ENCODE measurements at places on chromosomes 2 and 18.

- no peak for DNase-seq
These were observed 85.4 kb upstream of the CPO start for GRCh38 chr2:206853915-206854314.

- DNase-seq = no peak
These were observed 87.2 kb upstream of the FSHR start for GRCh38 chr2:49241501-49241900.

DNA sequence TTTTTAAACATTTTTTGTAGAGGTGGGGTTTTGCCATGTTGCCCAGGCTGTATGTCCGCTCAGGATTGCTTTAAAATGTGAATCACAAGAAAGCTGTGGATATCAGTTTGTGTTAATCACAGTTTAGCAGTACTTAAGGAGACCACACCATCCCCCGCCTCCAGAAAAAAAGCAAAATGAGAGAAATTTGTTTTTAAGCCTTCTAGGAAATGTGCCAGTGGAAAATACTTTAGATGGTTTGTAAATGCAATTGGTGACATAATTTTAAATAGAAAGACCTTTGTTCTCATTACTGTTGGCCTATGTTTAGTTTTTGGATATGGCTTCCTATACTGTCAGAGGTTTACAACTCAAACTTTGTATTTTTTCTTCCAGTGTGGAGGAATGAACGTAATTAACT is 27.0 kb downstream of the GCA start:
- no peak for DNase-seq

DNA sequence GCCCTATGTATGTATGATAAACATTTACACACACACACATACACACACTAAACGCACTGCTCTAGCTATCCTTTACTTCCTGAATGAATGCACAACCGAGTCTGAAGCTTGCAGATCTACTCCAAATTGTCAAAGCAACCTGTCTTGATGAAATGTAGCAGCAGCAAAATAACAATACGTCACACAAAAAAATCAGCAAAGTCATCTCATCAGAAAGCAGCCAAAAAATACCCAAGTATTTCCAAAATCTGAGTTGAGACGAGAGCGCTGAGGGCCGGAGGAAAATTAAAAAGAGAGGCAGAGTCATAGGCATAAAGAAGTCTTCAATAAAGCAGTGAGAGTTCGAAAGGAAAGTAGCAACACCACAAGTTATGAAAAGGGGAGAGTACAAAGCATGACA is 67.7 kb downstream of the ZNF521 start:
- DNase-seq = no peak

DNA sequence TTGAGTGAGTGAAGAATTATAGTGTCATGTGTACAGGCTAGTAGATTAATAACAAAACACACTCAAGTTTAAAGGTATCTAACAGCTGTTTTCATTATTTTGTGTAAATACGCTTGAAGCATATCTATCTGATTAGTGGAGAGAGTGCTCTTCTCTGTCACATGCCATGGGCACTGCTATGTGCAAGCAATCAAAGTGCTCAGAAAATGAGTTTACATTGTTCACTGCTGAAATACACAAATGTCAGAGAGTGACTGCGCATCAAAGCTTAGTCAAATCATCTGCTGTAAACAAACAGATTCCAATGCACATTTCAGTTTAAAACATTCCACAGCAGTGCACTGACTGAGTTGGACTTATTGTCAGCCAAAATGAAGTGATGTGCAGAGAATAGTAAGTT is 423.4 kb downstream of the ZEB2 start:
- DNase-seq = no peak

DNA sequence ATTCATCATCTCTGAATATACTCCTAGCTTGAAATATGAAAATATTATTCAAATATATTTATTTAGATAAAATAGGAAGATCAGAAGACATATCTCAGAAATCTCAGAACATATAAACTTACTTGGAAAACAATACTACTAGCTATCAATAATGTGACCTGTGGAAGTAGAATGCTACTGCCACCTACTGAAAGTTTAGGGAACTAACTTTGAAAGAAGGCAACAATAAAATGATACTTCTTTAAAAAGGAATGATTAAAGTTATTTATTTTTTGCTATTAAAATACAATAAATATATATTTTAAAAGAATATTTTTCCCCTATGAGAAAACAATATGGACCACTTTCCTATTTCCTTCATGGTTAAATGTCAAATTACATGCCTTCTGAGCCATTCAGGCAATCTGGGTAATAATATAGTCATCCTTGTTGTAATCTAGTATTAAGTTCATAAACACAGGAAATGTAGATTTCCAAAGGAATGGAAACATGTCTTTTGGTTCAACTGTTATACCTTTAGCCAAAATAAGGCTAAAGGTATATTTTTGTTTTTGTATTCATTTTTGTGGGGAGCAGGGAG is 26.0 kb downstream of the ACADL start:
- no peak for DNase-seq

GRCh38 chr18:62974388-62974787 is 259.0 kb downstream of the PHLPP1 start:
- DNase-seq = no peak

DNA sequence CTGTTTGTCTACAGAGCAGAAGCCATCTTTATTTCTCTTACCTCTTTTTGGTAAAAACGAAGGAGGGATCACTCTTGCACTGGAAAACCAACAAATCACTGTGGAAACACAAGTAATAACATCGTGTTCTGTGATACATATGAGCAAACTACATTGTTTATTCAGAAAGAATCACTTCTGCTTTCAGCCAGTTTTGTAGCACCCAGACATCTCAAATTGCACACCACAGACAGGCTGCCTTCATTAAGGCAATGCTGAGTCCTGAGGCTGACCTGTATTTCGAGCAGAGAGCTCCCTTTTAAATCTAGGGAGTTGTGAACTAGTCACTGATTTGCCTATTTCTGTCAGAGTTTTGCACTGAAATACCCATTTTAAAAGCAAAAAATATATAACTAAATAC is 1003.2 kb upstream of the FAM98A start:
- no peak for DNase-seq

- DNase-seq = no peak
These were observed 277.2 kb upstream of the TMEFF2 start for GRCh38 chr2:192471982-192472381.

DNA sequence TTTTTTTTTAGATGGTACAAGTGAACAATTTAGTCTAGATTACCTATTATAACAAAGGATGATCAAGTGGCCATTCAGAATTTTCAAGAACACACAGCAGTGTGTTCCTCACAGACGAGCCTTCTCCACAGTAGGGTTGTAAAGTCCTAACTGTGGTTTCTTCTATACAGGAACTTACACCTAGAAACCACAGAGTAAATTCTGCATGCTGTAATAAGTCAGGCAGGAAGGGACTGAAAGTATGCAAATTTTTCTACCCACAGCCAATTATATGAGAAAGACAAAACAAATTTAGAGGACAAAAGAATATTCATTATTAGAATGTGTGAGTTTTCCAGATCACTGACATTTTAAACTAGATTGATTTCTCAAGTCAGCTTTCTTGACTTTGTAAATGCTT is 99.5 kb downstream of the RBMS1 start:
- DNase-seq = no peak

DNA sequence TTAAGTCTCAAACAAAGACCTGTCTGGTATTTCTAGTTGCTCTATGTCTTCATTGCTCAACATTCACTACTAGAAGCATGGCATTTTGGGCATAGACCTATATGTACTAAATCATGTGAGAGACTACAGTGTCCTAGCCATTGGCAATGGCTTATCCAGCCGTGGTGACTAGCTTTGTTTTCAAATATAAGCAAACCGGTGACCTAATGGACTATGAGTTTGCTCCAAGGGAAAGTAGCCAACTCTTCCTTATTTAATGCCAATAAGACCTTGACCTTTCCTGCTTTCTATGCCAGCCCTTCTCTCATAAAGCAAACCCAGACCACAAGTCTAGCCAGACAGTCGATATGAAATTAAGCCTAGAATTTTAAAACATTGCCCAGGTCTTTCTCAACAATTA is 113.7 kb upstream of the CREB1 start:
- no peak for DNase-seq

DNA sequence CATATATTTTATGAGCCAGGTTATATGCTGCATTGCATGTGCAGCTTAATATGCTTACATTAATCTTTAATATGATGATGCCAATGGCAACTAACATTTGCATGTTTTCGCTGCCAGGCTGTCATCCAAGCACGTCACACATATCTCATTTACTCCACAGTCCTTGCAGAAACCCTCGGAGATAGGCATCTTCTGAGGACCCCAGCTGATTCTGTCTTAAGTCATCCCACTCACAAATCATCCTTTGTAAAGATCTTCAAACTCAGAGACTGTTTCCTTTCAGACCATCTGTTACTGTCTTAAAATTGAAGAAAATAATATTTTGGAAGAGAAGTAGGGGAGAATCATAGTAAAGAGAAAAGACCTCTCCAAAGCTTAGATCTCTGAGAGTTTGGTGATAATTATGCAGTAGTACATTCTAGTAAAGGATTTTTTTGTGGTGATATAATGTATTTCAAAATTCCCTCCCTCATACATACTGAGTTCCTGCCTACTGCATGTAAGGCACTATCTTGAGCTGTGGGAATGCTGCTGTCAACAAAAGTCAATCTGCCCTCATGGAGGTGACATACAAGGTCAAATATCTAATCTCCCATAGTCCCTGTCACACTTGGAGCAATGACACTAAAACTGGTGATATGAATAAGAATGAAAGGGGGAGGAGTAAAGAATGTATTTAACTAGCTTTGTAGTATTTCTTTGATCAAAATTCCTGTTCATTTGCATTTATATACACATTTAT is 11.0 kb downstream of the ITGA4 start:
- DNase-seq = no peak

Measured in substantia nigra (tissue), 51 donors.